ENCODE measurements at places on chromosomes 7 and 10. TPM values are rescaled to one million over a fixed set of nuclear protein-coding genes. Genes with fewer than 3 reads are reported as not detected.

DNA sequence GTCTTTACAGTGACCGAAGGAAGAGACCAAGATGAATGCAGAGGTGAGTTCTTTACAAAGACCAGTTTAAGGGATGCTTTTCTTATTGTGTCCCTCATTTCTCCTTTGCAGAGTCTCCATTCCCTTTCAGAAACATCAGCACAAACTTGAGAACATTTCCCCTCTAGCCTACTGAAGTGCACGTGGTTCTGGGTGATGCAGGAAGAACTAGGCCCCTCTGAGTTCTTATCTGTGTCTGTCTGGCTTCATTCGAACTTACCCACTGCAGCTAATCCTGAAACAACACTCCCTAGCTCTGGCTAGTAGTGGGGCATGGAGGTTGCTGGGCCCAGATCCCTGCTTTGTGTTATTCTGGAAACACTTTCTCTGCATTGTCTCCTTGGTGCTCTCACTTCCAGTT lies 12.6 kb downstream of the BLVRA start:
- H3K36me3 ChIP-seq = peaks cover 18% of the 10 kb centered on the region
- H3K4me3 ChIP-seq = no peak overlapping the region
- no peak overlapping the region for H3K27ac ChIP-seq
- DNase-seq = no peak
- no peaks in the 10 kb centered on the region for H3K27me3 ChIP-seq
- peaks cover 8% of the 10 kb centered on the region for H3K4me1 ChIP-seq

DNA sequence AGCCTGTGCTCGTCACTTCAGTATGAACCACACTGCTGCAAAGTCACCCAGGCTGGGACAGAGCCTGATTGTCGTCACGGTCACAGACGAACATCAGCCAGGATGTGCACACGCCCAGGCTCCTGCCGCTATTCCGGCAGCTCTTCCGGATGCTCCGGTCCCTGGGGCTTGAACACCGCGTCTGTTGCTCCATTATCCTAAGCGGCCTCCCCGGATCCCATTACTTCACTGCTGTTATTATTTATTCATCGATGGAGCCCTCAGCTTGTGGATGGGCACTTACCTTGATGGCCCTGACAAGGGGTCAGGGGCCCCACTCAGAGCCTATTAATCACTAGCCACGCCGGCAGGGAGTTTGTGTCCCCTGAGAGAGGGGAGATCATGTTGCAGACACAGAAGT lies 120.8 kb upstream of the PCBD1 start:
- no peaks in the 10 kb centered on the region for H3K27me3 ChIP-seq
- no peak overlapping the region for H3K4me3 ChIP-seq
- H3K36me3 ChIP-seq = no peaks in the 10 kb centered on the region

DNA sequence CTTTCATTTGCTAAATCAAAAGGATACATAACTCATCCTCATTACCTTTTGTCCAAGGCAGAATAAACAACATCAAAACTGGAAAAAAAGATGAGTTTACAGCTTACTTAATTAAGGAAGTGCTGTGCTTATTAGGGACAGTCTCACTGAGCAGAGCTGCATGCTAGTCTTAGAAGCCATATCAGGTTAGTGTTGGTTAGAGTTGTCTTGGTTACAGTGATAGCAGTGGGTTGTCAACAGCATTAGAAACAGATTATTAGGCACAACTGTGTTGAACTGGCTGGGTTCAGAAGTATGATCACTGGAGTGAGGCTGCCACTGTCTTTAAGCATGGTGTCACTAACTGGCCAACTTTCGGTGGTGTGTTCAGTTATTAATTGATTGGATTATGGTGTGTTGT lies 503.9 kb upstream of the IGFBP3 start:
- peaks cover 2% of the 10 kb centered on the region for H3K27me3 ChIP-seq
- no peaks in the 10 kb centered on the region for H3K36me3 ChIP-seq
- no peak overlapping the region for H3K27ac ChIP-seq
- DNase-seq = no peak
- no peaks in the 10 kb centered on the region for H3K4me1 ChIP-seq

DNA sequence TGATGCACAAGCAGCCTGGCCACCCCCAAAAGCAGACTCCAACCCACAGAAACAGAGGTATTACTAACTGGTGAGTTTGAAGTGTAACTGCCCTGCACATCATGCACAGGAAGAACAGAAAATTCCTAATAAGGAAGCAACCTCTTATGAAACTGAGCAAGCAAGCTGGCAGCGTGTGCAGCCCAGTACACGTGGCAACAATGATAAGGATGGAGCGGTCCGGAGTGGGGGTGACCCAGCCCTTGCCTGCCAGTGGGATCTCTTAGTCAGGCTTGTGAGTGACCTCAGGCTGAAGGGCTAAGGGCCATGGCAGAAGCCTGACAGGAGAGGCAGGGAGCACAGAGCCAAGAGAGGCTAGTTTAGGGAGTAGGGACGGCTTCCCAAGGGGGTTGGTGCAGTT lies 22.1 kb upstream of the AOAH start:
- peaks cover 15% of the 10 kb centered on the region for H3K4me1 ChIP-seq
- no peaks in the 10 kb centered on the region for H3K27me3 ChIP-seq
- no peak overlapping the region for H3K4me3 ChIP-seq
- DNase-seq = no peak

- no peaks in the 10 kb centered on the region for H3K36me3 ChIP-seq
- H3K27me3 ChIP-seq = no peaks in the 10 kb centered on the region
- H3K27ac ChIP-seq = no peak overlapping the region
- no peaks in the 10 kb centered on the region for H3K4me1 ChIP-seq
These were observed 95.8 kb downstream of the DKK1 start for GRCh38 chr10:52409928-52410327.

DNA sequence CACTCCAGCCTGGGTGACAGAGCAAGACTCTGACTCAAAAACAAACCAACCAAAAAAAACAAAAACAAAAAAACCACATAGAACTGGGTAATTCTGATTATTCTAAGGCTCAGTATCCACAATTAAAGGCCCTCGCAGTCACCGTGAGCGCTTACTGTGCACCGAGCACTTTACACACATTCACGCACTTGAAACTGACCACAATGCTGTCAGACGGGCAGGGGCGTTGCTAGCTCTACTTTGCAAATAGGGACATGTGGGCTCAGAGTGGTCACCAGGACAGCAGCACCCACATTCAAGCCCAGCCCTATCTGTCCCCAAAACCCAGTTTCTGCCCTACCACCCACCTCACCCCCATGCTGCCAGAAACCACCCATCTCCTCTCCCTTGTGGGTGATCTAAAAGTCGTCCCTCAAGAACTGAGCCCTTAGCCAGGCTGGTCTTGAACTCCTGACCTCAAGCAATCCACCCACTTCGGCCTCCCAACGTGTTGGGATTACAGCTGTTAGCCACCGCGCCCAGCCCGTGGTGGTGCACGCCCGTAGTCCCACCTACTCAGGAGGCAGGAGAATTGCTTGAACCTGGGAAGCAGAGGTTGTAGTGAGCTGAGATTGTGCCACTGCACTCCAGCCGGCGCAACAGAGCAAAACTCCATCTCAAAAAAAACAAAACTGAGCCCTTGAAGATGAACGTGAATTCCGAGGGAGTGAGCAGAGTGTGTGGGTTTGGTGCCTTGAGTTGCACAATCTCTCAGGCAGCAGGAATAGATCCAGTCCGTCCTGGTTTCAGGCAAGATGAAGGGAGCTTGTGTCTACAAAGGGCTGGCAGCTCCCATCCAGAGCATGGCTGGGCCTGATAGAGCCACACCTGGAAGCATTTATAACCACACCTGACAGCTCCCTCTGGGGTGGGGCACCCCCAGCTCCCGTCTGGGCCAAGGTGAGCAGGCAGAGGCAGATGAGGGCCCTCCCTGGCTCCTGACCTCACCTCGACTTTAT lies 5.4 kb upstream of the HSPB1 start:
- peaks cover 2% of the 10 kb centered on the region for H3K27me3 ChIP-seq
- H3K4me3 ChIP-seq = no peak overlapping the region
- H3K4me1 ChIP-seq = no peaks in the 10 kb centered on the region
- DNase-seq = no peak

The OGDHL gene
- total RNA-seq = 0.37 TPM

DNA sequence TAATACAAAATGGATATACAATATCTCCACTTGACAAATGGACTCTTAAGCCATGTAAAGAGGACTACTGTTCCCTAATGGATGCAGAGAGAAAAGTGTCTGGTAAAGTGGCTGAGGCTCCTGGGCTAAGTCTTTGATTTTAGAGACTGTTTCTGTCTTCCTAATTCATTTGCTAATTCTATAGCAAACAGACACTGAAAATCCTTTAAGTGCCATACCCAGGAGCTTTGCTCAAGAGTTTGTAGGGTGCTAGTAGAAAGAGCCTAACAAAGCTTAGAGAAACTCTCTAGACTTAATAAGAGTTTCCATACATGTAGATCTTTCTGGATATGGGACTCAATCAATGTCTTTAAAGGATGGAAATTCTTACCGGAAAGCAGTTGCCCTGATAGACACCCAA lies 16.7 kb downstream of the CEP55 start:
- no peak overlapping the region for H3K27ac ChIP-seq
- DNase-seq = no peak
- peaks cover 2% of the 10 kb centered on the region for H3K4me1 ChIP-seq
- H3K27me3 ChIP-seq = no peaks in the 10 kb centered on the region
- peaks cover 26% of the 10 kb centered on the region for H3K36me3 ChIP-seq

The PPP1R3C gene
- 0.12 TPM for total RNA-seq

The CLDN4 gene
- total RNA-seq = 0.10 TPM

The CRCP gene
- total RNA-seq = 19.6 TPM

The FEZF1 gene
- not detected for total RNA-seq

The PAX2 gene
- total RNA-seq = not detected

The TAC1 gene
- not detected for total RNA-seq

- H3K36me3 ChIP-seq = no peaks in the 10 kb centered on the region
- H3K27me3 ChIP-seq = peaks cover 37% of the 10 kb centered on the region
- H3K4me1 ChIP-seq = peaks cover 1% of the 10 kb centered on the region
- no peak overlapping the region for H3K27ac ChIP-seq
- H3K4me3 ChIP-seq = no peak overlapping the region
These were observed 1.8 kb upstream of the FOXI2 start for GRCh38 chr10:127735156-127735555.

GRCh38 chr10:31819391-31819820 lies 109.2 kb downstream of the ARHGAP12 start:
- no peaks in the 10 kb centered on the region for H3K36me3 ChIP-seq
- no peak overlapping the region for H3K4me3 ChIP-seq
- H3K4me1 ChIP-seq = no peaks in the 10 kb centered on the region
- DNase-seq = no peak
- H3K27ac ChIP-seq = no peak overlapping the region

DNA sequence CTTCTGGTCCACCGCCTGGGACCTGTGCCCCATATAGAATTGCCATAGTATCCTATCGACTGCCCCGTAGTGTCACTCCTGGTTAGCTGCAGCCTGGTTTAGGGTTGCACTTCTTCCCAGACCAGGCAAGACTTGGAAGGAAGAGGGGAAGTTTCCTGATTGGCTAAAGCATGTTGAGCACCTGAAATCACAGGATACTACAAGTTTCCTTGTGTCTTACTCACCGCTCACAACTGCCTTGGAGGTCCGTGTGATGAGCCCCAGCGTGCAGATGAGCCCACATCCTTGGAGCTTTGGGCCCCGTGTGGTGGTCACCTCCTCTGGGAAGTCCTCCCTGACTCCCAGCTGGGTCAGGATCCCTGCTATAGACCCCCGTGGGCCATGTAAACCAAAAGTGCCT lies 73.9 kb upstream of the GTF2I start:
- no peak overlapping the region for H3K4me3 ChIP-seq
- DNase-seq = no peak
- no peaks in the 10 kb centered on the region for H3K27me3 ChIP-seq
- H3K36me3 ChIP-seq = no peaks in the 10 kb centered on the region

- H3K27ac ChIP-seq = no peak overlapping the region
- no peak overlapping the region for H3K4me3 ChIP-seq
- no peak for DNase-seq
- no peaks in the 10 kb centered on the region for H3K36me3 ChIP-seq
- no peaks in the 10 kb centered on the region for H3K27me3 ChIP-seq
These were observed 37.0 kb downstream of the GPR37 start for GRCh38 chr7:124728610-124729009.

DNA sequence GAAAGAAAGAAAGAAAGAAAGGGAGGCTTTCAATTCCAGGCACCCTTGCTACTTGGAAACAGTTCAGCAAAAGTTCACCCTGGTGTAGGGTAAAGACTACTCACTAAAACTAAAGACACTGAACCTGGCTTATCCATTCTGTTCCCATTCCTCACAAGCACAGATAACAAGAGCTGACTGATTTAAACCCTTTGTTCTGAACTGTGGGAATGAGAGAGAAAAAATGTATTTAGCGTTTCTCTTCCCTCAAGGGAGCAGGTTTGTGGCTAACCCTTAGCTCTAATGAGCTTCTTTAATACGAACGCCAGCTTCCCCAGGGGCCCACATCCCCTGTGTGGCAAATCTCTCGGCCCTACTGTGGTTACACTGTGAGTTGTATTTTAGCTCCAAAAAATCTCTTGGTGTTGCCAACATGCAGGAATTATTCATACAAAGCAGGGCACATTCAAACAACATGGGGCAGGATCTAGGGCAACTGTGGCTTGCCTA lies 23.3 kb downstream of the PRTFDC1 start:
- no peak overlapping the region for H3K4me3 ChIP-seq
- no peak overlapping the region for H3K27ac ChIP-seq
- no peak for DNase-seq
- H3K36me3 ChIP-seq = peaks cover 5% of the 10 kb centered on the region
- H3K27me3 ChIP-seq = no peaks in the 10 kb centered on the region

GRCh38 chr10:124710266-124710881 lies 33.8 kb downstream of the FAM53B start:
- peaks cover 3% of the 10 kb centered on the region for H3K36me3 ChIP-seq
- no peak overlapping the region for H3K4me3 ChIP-seq
- peaks cover 65% of the 10 kb centered on the region for H3K4me1 ChIP-seq

The SKAP2 gene
- 5.6 TPM for total RNA-seq

The PNLIPRP3 gene
- total RNA-seq = not detected

DNA sequence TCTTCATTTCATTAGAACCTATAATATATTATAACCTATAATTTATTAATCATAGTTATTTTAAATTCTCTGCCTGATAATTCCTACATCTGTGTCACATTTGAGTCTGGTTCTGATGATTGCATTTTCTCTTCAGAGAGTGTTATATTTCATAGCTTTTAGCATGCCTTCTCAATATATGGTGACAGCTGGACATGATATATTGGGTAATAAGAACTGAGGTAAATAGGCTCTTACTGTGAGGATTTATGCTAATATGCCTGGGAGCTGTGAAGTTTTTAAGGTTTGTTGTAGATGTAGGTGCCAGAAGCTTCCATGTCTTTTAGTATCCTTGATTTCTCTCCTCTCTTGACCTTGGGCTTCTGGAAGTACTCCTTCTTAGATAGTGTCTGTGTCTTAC lies 325.9 kb upstream of the SEMA3D start:
- no peaks in the 10 kb centered on the region for H3K4me1 ChIP-seq
- no peaks in the 10 kb centered on the region for H3K27me3 ChIP-seq
- no peaks in the 10 kb centered on the region for H3K36me3 ChIP-seq
- H3K27ac ChIP-seq = no peak overlapping the region
- DNase-seq = no peak
- H3K4me3 ChIP-seq = no peak overlapping the region
